CD4-positive, alpha-beta T cell treated with Interleukin-1 beta for 1 hour (primary cell): ENCODE measurements at places on chromosomes 4 and X.

DNA sequence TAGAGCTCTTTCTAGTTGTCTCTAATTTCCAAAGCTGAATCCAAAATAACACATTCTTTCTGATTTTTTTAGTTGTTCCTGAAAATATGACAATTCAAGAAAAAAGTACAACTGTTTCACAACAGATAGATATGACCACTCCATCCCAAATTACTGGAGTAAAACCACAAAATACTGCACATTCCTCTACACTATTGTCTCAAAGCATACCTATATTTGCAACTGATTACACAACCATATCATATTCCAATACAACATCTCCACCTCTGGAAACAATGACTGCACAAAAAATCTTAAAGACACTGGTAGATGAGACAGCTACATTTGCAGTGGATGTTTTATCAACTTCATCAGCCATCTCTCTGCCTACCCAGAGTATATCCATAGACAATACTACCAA lies 43.6 kb downstream of the ADGRG4 start:
- DNase-seq, result no peak

DNA sequence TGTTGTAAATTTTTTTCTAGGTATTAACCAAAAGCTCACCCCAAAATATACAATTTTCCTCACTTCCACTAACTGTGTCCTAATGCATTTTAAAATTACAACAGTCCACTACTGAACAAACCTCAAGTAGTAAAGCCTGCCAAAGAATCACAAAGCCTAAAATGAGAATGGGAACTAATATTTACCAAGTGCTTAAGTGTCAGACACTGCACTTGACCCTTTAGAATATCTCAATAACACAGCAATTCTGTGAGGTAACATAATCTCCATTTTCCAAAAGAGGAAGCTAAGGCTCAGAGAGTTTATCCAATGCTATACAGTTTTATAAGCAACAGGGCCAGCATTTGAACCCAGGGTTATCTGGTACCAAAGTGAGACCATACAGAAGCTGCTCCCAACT lies 4.9 kb downstream of the SLC9A7 start:
- no peak for DNase-seq

DNA sequence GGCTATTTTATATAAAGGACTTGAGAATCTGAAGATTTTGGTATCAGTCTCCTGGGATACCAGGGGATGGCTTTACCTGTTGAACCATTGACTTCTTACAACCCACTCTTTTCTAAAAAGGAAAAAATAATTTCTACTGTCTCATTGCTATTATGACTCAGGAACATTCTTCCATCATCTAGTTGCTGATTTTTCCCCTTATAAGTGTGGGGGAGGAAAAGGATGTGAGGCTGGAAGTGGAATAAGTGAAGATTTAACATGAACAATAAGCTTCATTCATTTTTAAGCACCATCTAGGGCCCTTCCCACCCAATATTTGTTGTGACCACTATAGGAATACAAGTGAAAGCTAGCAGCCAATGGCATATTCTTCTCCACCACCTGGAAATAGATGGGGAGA lies 10.6 kb upstream of the MND1 start:
- DNase-seq, result no peak

- peak; percentile 46 for DNase-seq
These were observed 28.8 kb downstream of the ATP8A1 start for GRCh38 chr4:42627885-42628646.

DNA sequence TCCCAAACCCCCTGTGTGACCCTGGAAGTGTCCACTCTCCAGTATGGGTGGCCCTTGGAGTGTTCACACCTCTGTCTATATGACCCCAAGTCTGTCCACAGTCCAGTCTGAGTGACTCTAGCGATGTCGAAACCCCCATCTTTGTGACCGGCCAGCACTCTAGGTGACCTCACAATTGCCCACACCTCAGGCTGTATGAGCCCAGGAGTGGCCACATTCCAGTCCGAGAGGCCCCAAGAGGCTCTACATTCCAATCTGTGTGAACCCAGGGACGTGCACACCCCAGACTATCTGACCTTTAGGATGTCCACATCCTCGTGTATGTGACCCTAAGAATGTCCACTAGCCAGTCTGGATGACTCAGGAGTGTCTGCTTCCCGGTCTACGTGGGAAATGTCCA lies 7.3 kb upstream of the GLOD5 start:
- DNase-seq, result no peak

GRCh38 chrX:132831336-132831973 lies 127.0 kb downstream of the HS6ST2 start:
- no peak for DNase-seq

DNA sequence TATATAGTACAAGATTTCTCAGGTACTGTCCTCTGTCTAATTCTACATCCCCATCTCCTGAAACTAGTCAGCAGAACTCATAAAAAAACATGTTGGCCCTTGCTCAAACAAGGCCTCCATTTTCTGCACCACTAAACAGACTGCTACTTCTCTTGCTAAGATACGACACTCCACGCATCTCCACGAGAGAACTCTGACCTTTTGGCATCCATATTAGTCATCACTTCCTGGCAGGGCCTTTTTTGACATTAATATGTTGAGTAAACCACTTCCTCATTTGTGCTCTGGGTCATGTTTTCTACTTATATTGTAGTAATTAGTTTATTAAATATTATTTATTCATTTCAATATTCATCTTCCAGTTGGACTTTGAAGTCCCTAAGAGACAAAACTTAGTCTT lies 65.6 kb downstream of the DCAF8L1 start:
- DNase-seq, result peak; percentile 2

GRCh38 chr4:89563431-89563830 lies 255.8 kb upstream of the GPRIN3 start:
- no peak for DNase-seq

DNA sequence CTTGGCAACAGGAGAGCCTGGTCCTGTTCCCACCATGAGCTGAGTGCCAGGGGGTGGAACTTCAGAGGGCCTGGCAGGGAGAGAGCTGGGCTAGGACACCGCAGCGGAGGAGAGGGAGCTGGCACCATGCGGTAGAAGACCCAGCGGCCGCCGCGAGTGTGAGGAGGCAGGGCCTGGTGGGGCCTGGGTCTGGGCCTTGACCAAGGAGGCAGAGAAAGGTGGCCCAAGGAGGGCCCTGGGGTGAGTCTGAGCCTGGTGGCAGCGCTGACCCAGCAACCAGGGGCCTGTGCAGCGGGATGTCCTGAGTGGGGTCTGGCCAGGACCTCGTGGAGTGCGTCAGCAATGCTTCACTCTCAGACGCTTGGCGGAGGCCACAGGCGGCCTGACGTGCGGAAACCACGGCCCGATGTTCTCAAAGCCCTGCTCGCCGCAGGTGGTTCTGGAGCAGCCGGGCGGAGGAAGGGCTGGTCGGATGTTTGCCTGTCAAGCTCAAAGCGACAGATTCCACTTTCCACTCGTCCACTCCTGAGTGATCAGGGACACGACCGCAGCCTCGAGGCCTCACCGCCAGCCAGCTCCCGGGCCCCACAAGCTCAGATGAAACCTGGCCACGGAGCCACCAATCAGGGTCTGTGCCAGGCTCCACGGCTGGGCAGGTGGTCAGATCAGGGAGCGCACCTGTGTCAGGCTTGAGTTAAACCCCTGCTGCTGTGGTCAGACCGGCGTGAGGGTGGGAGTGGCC lies 20.8 kb downstream of the ATP5ME start:
- no peak for DNase-seq

- peak; percentile 6 for DNase-seq
These were observed 27.8 kb downstream of the PAPSS1 start for GRCh38 chr4:107692202-107692601.
